ENCODE measurements at places on chromosomes 7 and 10.

DNA sequence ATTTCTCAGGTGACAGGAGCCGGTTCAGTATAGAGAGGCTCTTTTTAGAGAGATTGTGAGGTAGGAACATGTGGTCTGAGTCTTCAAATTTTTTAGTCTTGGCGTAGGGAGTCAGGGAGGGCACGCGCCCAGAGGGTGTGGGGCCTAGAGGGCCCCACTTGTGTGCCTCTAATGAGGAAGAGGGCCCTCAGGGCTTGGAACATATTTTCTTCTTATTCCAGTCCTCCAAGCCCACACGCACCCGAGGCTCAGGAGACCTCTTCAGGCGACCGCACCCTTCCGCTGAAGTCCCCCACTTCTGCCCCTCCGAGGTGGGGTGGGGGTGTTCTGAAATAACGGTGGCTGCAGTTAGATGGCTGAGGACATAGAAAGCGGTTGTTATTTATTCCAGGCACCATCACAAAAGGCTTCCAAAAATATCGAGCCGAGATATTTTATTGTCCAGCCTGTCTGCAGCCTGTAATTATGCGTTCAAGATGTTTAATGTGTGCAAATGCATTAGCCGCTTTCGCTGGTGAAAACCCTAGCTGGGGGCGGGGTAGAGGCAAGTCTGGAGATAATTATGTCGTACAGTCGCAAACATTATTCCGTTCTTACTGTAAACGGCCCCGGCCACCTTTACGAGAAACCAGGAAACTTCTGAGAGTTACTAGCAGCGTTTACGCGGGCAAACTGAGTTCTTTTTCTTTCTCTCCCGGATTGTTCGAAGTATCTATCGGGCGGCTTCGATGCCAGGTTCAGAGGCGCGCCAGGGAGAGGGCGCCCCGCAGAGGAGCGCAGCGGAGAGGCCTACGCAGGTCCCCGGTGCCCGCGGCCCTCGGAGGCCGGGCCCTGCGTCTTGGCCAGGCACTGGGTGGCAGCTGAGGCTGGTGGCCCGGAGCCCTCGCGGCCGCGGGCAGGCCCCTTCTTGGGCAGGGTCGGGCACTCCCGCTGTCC is 12.9 kb upstream of the HOXA13 start:
- no peak for DNase-seq

GRCh38 chr7:155192961-155193640 is 104.6 kb upstream of the INSIG1 start:
- DNase-seq, result no peak

DNA sequence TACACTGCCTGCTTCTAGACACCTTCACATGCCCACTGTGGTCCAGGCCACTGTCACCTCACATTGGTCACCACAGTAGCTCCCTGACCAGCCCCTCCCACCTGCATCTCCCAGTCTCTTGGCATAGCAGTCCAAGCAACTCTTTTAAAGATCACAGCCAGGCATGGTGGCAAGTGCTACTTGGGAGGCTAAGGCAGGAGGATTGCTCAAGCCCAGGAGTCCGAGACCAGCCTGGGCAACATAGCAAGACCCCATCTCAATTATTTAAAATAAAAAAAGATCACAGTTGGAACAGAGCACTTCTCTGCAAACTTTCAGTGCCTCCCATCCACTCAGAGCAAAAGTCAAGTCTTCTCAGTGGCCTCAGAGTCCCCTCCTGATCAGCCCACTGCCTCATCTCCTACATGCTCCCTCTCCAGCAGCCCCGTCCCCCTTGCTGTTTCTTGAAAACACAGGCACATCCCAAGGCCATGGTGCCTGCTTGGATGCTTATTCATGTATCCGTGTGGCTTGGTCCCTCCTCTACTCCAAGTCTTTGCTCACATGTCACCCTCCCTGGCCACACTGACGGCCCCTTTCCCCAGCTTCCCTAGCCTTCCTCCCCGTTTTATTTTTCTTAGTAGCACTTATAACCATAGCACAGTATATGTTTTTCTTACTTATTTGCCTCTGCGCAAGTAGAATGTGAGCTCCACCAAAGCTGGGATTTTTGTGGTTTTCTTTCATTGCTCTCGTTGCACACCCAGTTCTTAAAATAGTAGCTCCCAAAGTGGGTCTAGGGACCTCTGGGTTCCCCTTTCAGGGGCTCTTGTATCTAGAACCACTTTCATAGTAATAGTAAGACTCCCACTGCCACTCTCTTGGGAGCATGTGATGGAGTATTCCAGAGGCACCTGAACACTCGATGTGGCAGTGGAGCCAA is 19.5 kb downstream of the TSPAN15 start:
- DNase-seq, result no peak

GRCh38 chr10:73965890-73966768 is 31.8 kb upstream of the VCL start:
- no peak for DNase-seq

DNA sequence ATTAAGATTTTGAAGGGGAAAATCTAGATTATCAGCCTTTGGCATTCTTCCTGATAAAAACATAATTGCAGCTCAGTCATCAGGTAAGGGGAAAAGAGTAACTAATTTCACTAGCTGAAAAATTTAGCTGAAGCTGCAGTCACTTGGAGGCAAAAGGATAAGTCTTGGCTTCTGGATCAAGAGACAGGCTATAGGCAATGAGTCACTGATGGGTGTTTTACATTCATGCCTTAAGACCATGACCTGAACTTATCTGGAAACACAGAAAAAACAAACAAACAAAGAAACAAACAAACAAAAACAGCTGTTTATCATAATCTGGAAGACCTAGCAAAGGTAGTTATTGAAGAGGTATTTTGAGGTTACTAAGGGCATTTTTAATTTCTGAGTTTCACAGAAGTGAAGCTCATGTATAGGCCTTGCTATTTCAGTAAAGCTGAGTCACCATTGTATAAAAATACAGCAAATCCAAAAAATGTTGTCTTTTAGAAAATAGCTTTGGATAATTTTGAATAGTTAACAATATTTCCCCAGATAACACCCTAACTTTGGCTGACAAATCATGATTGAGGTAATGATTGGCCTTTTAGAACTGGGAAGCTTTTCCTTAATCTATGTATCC is 40.3 kb downstream of the ZNF22 start:
- DNase-seq, result no peak

GRCh38 chr10:67385566-67385965 is 310.4 kb downstream of the CTNNA3 start:
- DNase-seq, result no peak

- DNase-seq, result no peak
Observed at GRCh38 chr7:19213746-19214145, 68.5 kb upstream of the FERD3L start.

Data from activated CD4-positive, alpha-beta T cell treated with anti-CD3 and anti-CD28 coated beads for 1 hour (primary cell).